T-helper 2 cell treated with Interferon-gamma antibody and Interleukin-4, amounts not matched to agents 5 μg/mL and 100 μg/mL, for 36 hours (primary cell): ENCODE measurements at places on chromosomes 3 and 15.

DNA sequence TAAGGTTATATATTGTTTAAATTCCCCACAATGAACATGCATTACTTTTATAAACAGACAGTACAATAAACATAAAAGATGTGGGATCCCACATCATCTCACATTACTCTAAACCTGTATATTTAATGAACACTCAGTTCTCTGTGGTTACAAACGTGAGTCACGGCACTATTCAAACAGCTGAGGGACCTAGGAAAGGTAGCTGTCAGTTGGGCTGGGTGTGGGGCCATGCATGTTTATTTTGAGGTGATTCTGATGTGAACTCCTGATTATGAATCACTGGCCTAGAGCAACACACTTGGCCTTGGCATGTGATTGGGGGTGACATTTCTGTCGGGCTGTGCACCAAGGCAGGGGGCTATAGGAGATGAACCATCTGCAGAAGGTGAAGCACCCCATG is 147.6 kb upstream of the HACD2 start:
- DNase-seq = no peak
- peaks cover 12% of the 10 kb centered on the region for H3K27me3 ChIP-seq
- H3K4me3 ChIP-seq = no peak overlapping the region
- no peaks in the 10 kb centered on the region for H3K4me1 ChIP-seq
- no peak overlapping the region for H3K27ac ChIP-seq

- H3K4me1 ChIP-seq = no peaks in the 10 kb centered on the region
- DNase-seq = no peak
- no peak overlapping the region for H3K4me3 ChIP-seq
Observed at GRCh38 chr3:118262800-118263402, 771.7 kb downstream of the IGSF11 start.

GRCh38 chr3:12553921-12554391 is 2.9 kb upstream of the MKRN2 start:
- peaks cover 27% of the 10 kb centered on the region for H3K27me3 ChIP-seq
- peak; percentile 13 for DNase-seq
- no peak overlapping the region for H3K27ac ChIP-seq
- peaks cover 2% of the 10 kb centered on the region for H3K36me3 ChIP-seq

- no peaks in the 10 kb centered on the region for H3K36me3 ChIP-seq
- no peak overlapping the region for H3K27ac ChIP-seq
- no peaks in the 10 kb centered on the region for H3K4me1 ChIP-seq
- no peak for DNase-seq
- no peak overlapping the region for H3K4me3 ChIP-seq
Observed at GRCh38 chr3:166630190-166630589, 749.9 kb downstream of the ZBBX start.

DNA sequence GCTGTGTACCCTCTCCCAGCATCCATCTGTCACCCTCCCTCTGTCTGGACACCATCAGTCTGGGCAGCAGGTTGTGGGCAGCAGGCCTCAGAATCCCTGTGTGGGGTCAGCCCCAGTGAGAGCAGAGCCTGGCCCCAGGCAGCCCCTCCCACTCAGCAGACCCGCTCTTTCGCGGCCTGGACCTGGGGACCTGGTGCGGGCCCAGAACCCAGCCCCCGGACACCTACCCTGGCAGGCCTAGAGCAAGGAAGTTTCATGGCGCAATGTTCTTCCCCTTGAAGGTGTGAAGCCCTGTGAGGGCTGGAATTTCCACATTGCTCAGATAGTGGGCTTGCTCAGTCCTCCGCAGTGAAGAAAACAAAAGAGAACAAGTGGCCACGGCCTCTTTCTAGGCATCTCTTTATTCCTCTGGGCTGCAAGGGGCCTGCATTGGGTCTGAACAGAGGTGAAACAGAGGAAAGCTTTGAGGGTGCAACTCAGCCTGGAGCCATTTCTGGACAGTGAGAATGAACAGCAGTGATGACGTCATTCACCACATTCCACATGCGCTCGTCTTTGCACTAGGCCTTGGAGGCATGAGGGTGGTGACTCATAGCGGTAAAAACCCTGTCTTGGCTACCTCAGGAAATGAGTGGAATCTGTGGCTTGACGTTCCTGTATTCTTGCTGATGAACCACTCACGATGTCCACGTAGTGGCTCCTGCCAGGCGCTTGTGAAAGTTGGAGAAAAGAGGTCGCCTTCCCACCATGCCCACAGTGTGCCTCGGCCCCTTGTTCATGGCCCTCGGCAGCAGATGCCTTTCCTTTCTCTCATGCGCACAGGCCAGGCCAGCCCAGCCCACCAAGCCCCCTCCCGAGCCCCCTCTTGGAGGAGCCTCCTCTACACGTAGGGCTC is 66.1 kb downstream of the SLC30A4 start:
- no peaks in the 10 kb centered on the region for H3K36me3 ChIP-seq
- DNase-seq = peak; percentile 82
- H3K4me1 ChIP-seq = peaks cover 52% of the 10 kb centered on the region
- peaks cover 1% of the 10 kb centered on the region for H3K27me3 ChIP-seq

DNA sequence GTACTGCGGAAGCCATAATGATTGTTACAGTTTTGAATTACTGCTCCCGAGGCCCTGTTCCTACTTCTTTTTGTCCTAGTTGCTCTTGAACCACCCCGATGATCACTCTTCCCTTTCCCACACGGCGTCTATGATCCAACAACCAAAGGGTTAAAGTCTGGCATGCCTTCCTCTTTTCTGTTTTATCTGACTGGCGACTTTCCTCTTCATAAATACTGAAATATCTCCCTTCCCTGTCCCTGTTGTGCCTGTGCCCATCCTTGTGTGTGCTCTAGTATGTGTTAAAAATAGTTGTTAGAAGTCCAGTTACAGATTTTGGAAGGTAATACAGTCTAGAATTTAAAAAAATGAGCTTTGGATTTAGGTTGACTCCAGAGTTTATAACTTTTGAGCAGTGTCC is 83.6 kb downstream of the AKAP13 start:
- H3K36me3 ChIP-seq = peaks cover 5% of the 10 kb centered on the region
- peaks cover 19% of the 10 kb centered on the region for H3K4me1 ChIP-seq
- no peak overlapping the region for H3K4me3 ChIP-seq
- H3K27me3 ChIP-seq = no peaks in the 10 kb centered on the region
- no peak overlapping the region for H3K27ac ChIP-seq

DNA sequence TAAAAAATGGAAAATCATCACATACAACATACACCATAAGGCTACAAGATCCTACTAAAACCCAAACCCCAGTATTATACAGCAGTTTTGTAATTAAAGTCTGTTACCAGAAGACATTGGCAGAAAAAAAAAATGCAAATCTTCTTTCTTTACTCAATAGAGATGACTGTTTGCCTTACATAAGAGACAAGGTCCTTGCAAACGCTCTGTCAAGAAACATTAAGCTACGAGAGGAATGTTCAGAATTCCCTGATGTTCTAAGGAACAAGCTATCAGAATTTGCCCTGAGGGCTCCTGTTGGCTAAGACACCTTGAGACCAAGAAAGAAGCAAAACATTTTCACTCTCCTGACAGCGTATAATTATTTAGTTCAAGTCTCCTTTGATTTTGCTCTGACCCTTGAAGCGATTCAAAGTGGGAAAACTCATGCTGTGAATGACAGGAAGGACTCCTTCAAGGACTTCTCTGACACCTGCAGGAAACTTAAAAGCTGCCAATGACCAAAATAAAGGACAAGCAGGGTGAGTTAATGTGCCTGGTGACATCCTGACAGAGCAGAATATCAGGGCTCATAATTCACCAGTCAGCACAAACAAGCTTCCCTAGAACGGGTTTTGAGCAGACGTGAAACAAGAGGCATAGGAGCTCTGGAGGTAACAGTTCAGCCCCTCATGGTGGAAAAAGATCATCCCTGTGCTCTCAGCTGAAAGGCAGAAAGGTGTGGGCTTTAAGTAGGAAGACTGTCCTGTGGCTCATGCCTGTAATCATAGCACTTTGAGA is 2.5 kb downstream of the SCAMP2 start:
- peaks cover 61% of the 10 kb centered on the region for H3K4me1 ChIP-seq
- H3K27ac ChIP-seq = peak overlapping the region; percentile 94
- peak overlapping the region; percentile 99 for H3K4me3 ChIP-seq
- DNase-seq = no peak
- H3K27me3 ChIP-seq = no peaks in the 10 kb centered on the region
- peaks cover 50% of the 10 kb centered on the region for H3K36me3 ChIP-seq

GRCh38 chr3:71064956-71065763 is 518.4 kb downstream of the FOXP1 start:
- peak overlapping the region; percentile 89 for H3K4me3 ChIP-seq
- H3K27ac ChIP-seq = peak overlapping the region; percentile 95
- peaks cover 4% of the 10 kb centered on the region for H3K36me3 ChIP-seq
- H3K27me3 ChIP-seq = no peaks in the 10 kb centered on the region

DNA sequence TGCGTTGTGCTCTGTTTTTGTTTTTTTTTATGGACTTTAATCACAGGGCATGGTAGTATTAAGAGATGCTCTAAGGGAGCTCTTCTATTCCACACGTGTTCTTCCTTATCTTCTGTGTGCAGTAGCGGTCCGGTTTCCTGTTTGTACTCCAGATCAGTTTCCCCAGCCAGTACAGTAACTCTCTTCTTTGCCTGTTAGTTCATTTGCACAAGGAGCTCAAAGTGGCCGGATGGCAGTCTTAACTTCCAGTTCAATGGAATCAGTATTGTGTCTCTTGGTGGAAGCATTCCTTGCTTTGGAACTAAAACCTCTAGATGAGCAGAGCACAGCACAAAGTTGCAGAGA is 122.0 kb downstream of the KLF13 start:
- H3K27ac ChIP-seq = no peak overlapping the region
- no peak for DNase-seq
- peaks cover 17% of the 10 kb centered on the region for H3K4me1 ChIP-seq
- H3K4me3 ChIP-seq = peak overlapping the region; percentile 11
- no peaks in the 10 kb centered on the region for H3K27me3 ChIP-seq
- peaks cover 3% of the 10 kb centered on the region for H3K36me3 ChIP-seq

- peaks cover 2% of the 10 kb centered on the region for H3K27me3 ChIP-seq
- H3K36me3 ChIP-seq = no peaks in the 10 kb centered on the region
- H3K4me1 ChIP-seq = no peaks in the 10 kb centered on the region
- no peak for DNase-seq
- H3K4me3 ChIP-seq = no peak overlapping the region
- H3K27ac ChIP-seq = no peak overlapping the region
Observed at GRCh38 chr3:134611516-134611915, 39.3 kb downstream of the KY start.

- no peaks in the 10 kb centered on the region for H3K36me3 ChIP-seq
- DNase-seq = no peak
- H3K27me3 ChIP-seq = peaks cover 18% of the 10 kb centered on the region
Observed at GRCh38 chr3:192731233-192731632, 3.9 kb upstream of the FGF12 start.

- H3K36me3 ChIP-seq = no peaks in the 10 kb centered on the region
- no peak for DNase-seq
- H3K4me3 ChIP-seq = peak overlapping the region; percentile 27
- no peaks in the 10 kb centered on the region for H3K27me3 ChIP-seq
Observed at GRCh38 chr3:120567370-120568201, 28.6 kb upstream of the NDUFB4 start.

GRCh38 chr3:14765576-14766427 is 53.0 kb upstream of the FGD5 start:
- peaks cover 4% of the 10 kb centered on the region for H3K4me1 ChIP-seq
- H3K4me3 ChIP-seq = no peak overlapping the region
- H3K27ac ChIP-seq = no peak overlapping the region
- H3K36me3 ChIP-seq = peaks cover 2% of the 10 kb centered on the region

DNA sequence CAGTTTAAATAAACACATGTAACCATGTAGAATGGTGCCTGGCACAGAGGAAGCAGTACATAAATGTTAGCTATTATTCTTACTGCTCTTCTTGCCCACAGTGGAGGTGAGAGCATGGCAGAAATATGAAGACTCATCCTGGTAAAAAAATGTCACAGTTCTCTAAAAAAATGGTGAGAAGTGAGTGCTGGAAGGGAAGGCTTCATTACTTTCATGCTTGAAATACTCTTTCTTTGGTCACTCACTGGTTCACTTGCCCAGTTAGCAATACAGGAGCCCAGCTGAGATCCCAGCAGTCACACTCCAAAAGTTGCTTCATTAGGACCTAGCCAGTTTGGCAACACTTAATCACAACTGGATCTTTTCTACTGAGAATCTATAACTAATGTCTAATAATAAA is 1017.2 kb downstream of the TUSC7 start:
- no peak overlapping the region for H3K27ac ChIP-seq
- H3K36me3 ChIP-seq = no peaks in the 10 kb centered on the region

- no peak overlapping the region for H3K27ac ChIP-seq
- H3K4me3 ChIP-seq = no peak overlapping the region
- H3K27me3 ChIP-seq = no peaks in the 10 kb centered on the region
- H3K36me3 ChIP-seq = peaks cover 2% of the 10 kb centered on the region
Observed at GRCh38 chr3:152232679-152233078, 36.0 kb upstream of the MBNL1 start.

- H3K4me1 ChIP-seq = peaks cover 5% of the 10 kb centered on the region
- no peak overlapping the region for H3K4me3 ChIP-seq
- no peaks in the 10 kb centered on the region for H3K36me3 ChIP-seq
- H3K27me3 ChIP-seq = peaks cover 63% of the 10 kb centered on the region
- no peak overlapping the region for H3K27ac ChIP-seq
- no peak for DNase-seq
Observed at GRCh38 chr15:82804575-82804949, 1.3 kb downstream of the FSD2 start.

GRCh38 chr3:155972885-155973584 is 102.6 kb downstream of the GMPS start:
- H3K27ac ChIP-seq = no peak overlapping the region
- DNase-seq = no peak
- H3K36me3 ChIP-seq = no peaks in the 10 kb centered on the region
- H3K4me1 ChIP-seq = peaks cover 1% of the 10 kb centered on the region
- H3K27me3 ChIP-seq = peaks cover 4% of the 10 kb centered on the region

GRCh38 chr15:93820566-93820965 is 410.8 kb upstream of the MCTP2 start:
- H3K4me1 ChIP-seq = no peaks in the 10 kb centered on the region
- H3K27me3 ChIP-seq = no peaks in the 10 kb centered on the region
- no peak overlapping the region for H3K4me3 ChIP-seq
- no peaks in the 10 kb centered on the region for H3K36me3 ChIP-seq
- DNase-seq = no peak

DNA sequence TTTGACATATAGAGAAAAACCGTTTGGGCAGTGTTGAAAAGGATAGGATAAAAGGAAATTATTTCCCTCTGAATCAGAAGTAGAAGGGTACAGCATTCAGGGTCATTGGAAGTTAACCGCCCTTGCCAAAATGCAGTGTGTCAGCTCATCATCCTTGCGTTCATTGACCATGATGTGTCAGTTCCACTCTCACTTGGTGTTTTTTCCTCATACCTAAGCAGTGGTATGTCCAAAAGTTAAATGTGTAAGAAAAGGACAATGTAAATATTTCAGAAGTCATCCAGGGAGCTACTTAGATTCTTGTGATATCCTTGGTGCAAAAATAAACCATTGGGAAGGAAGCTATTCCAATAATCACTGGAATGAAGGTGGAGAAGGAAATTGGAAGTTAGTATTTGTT is 50.7 kb downstream of the MAP6D1 start:
- no peaks in the 10 kb centered on the region for H3K4me1 ChIP-seq
- H3K27ac ChIP-seq = no peak overlapping the region
- H3K36me3 ChIP-seq = peaks cover 44% of the 10 kb centered on the region
- H3K27me3 ChIP-seq = no peaks in the 10 kb centered on the region
- DNase-seq = no peak
- no peak overlapping the region for H3K4me3 ChIP-seq
